GM12878 (cell line): ENCODE measurements at places on chromosomes 16 and 17.

DNA sequence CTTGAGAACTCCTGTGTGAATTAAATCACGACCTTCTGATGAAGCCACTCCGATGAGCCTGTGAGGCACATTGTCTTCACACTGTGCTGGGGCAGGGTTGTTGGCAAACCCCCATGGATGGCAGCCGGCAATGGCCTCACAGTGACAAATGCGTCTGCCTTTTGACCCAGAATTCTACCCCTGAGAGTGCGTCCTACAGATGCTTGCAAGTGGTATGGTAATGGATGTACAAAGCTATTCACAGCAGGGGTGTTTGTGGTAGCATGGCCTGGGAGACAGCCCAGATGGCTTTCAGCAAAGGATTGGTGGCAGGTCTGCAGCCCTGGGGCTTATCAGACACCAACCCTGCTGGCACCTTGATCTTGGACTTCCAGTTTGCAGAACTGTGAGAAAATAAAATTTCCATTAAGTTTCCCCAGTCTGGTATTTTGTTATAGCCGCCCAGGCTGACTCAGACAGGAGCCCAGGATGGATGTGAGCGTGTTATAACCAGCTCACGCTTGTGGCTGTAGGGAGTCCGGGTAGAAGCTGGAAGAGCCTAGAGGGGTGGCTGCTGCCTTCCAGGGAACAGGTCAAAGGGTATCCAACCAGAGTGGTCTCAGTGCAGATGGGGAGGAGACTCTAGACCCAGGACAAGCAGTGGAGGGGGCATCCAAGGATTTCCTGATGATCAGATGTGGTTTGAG lies 10.1 kb downstream of the AFMID start:
- no peak for DNase-seq

DNA sequence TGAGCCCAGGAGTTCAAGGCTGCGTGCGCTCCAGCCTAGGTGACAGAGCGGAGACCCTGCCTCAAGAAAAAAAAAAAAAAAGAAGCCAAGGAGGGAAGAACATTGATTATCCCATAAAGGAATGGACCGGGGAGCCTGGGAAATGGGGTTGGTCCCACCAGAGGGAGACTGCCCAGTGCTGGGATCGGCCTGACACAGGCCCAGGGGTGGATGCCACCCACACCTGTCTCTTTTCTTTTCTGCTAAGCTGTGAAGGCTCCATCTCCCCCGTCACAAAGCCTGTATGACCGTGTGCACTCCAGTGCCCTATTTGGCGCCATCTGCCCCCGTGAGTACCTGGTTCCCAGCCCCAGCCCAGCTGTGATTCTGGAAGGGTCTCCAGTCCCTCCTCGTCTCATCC lies 15.7 kb downstream of the UBALD1 start:
- no peak for DNase-seq

DNA sequence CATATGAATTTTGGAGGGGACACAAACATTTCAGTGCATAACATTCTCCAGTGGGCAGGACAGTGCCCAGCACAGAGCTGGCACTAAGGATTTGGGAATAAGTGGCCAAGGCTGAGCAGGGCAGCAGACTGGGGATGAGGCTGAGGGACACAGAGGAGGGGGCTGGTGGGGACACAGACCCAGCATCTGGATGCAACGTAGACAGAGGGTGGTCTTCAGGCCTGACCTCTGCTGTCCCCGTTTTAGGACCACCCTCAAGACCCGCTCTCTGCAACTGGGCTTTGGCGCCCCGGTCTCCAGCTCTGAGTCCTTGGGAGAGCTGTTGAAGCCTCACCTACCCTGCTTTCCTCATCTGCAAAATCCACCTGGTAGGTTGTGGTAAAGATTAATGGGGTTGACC lies 3.3 kb upstream of the PRSS33 start:
- no peak for DNase-seq

DNA sequence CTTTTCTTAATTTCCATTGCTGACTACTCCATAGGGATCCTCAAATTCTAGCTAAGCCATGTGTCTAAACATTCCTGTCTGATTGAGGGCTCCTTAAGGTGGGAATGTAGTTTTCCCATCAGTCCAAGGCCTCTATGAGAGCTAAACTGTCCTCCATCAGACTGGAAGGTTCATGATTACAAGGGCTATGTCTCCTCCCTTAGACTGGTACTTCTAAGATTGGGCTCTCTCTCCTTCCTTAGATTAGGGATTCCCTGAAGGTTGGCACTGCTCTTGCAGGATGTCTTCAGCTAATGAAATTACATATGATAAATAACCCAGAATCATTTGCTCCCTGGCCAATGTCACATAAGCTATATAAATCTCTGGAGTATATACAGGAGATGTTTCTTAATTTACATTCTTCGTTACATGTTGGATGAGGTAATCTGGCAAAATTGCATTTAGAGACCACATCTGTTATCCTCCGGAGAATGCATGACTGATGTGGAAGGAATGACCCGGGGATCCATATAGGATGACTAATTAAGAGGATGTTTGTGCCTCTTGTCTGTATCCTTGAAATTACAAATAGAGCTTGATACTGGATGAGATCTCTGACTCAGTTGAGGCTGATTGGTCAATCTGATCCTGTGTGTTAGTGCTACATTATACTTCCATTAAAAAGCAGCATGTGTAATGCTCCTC lies 14.2 kb downstream of the B4GALNT2 start:
- DNase-seq, result no peak

GRCh38 chr17:9907131-9907530 lies 2.1 kb upstream of the RCVRN start:
- DNase-seq, result no peak

DNA sequence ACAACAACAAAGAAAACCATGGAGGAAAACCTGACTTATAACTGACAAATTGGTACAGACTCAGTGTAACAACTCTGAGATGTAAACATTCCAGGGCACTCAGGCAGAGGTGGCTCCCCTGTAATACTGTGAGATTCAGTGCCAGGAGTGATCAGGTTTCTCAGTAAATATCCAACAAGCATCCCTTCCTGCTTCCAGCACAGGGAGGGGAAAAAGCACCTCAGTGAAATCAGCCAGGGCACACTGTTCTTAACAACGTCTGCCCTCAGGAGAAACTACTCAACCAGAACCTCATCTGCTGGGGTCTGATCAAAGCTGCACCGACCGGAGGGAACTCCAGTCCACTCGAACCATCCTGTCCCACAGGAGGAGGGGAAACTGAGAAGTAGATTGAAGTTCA lies 52.3 kb downstream of the AMFR start:
- no peak for DNase-seq

DNA sequence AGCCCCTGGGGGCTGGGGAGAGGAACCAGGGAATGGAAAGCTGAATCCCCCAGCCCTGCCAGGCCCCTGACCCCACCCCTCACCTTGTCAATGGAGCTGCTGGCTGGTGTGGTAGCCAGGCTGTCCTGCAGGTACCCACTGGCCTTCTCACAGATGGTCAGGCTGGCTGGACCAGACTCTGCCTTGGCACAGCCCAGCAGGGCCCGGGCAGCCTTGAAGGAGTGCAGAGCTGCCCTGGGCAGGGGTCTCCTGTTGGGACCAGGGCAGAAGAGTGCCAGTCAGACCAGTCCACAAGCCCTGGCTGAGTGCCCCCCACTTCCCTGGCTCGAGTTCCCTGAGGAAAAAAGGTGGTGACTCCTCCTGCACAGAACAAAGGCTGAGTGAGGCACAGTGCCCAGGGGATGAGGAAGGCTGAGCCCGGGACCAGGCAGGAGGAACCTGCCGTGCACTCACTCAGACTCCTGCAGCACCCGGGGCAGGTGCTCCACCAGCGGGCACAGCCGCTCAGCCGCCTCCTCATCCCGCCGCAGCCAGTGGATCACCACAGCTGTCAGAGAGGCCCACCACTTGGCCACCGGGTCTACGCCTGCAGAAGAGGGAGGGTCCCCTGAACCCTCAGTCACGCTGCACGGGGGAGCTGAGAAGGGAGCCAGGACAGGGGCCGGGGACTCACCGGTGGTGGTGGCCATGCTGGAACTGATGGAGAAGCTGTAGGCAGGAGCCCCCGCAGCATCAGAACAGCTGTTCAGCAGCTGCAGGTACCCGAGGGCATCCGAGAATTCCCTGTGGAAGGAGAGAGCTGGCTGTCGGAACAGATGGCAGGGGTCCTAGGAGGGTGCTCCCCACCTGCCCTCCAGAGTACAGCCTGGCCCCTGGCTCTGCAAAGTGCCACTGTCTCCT lies 22.4 kb downstream of the SREBF1 start:
- no peak for DNase-seq

DNA sequence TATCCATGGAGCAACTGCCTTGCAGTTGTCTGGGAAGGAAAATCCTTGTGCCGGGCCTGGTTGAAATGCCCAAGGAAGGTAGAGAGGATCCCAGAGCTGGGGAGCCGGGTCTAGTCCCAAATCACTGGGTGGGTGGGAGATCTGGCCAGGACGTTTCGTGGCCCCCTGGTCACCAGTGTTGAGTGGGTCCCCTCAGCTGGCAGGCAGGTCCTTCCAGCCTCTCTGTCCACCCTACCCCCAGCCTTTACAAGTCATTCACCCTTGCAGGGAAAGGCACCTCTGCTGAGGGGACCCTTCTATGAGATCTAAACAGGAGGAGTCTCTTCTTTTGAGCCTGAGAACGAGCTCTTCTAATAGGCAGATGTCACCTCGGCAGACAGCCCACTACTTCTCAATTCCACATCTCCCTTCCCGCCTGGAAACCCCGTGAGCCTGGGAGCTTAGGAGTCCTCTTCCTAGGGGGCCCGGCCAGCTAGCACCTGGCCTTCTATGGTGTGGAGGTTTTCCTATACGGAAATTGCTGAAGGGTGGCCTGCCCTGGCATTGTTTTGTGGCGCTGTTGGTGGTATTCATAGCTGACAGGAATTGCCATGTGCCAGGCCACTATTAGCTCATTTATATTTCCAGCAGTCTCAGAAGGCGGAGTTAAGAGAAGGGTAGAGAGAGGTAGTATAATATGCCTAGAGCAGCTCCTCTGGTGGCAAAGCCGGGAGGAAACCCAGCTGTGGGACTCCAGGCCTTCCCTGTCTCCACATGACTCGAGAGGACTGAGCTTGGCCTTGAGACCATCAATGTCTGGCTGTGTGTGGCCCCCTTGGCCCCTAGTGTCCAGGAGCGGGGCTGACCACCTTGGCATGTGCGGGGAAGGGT lies 13.3 kb downstream of the MPRIP start:
- DNase-seq, result no peak
